ENCODE measurements at places on chromosomes 12 and 14. TPM values are rescaled to one million over a fixed set of nuclear protein-coding genes. Genes with fewer than 3 reads are reported as not detected.

- DNase-seq: no peak
Observed at GRCh38 chr12:15307079-15307478, 15.2 kb upstream of the PTPRO start.

DNA sequence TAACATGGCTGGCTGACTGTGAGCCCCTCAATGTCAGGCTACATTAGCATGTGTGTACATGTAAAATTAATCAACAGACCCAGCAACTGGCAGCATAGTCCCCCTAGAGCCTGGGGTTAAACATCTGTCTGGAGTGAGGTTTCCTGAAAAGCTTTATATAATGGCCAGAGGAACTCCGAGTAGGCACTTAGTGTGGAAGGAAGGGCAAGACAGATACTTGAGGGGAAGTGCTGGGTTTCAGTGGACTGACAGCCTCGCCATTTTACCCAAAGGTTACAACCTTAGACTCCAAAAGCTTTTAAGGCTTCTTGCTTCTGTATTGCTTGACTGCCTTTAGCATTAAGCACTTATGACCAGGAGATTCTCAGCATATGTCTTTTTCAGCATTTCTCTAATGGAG lies 430.8 kb downstream of the FLRT2 start:
- DNase-seq: no peak

DNA sequence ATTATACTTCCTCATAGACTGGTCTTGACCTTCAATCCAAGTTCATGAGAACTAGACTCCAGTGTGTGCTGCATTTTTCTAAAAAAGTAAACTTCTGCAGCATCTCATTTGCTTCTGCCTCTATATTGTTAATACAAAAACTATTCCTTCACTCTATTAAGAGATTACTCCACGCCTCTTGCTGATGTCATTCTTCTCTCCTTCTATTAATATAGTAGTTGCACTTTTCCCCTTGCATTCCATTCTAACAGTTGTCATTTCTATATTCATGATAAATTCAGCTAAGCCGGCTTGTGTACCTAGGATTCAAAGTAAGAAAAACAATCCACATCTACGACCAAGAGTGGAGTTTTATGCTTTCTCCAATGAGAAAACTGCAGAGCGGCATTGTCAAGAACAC lies 480.4 kb upstream of the NOVA1 start:
- no peak for DNase-seq

DNA sequence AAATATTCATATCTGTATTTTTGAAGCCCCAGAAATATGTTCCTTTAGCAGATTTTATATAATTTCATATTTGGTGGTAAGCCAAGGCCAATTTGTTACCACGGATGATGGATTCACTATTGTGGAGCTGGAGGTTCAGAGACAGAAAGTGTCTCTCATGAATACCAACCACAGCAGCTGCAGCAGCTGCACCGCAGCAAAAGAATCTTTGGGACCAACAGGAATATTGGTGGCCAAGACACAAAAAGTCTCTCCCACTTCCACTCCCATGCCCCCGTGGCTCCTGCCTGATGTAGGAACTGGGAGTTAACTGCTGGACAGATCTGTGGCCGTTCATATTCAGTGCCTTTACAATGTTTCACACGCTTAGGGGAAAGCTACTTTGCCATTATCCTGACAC lies 155.3 kb downstream of the ADAMTS20 start:
- DNase-seq: no peak

GRCh38 chr14:102007916-102008418 lies 43.6 kb downstream of the DYNC1H1 start:
- no peak for DNase-seq

DNA sequence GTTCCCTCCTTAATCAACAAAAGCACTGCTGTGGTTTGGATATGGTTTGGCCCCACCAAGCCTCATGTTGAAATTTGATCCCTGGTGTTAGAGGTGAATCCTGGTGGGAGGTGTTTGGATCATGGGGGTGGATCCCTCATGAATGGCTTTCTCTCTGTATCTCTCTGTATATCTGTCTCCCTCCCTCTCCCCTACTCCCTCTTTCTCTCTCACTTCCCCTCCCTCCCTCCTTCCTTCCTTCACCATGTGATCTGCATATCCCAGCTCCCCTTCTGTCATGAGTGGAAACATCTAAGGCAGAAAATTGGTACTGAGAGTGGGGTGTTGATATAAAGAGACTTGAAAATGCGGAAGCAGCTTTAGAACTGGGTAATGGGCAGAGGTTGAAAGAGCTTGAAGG lies 5.2 kb downstream of the GSKIP start:
- no peak for DNase-seq

DNA sequence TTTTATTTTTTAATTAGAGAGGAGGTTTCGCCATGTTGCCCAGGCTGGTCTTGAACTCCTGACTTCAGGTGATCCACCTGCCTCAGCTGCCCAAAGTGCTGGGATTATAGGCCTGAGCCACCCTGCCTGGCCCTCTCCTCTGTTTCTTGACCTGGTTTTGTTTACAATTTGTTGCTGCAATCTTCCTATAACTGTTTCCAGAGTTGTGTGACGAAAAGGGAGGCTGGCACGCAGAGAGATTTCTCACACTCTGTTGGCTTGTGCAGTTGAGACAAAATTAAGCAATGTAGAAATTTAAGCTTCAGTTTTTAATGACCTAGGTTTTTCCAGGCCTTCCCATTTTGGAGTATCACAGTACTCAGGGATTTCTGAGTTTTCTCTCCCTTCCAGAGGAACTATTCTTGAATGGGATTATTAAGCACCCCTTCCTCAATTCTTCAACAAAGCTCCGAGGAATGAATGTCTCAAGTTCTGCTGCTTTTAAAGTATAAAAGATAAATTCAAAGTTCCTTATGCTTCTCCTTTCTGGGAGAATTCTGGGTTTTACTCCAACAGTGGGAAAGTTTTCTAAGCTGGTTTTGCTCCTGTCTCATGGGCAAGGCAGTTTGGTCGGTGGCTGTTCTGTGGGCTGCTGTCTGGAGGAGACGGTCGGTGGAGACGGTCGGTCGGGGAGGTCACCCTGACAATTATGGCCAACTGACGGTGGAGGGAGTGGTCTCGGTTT lies 20.4 kb upstream of the FOS start:
- DNase-seq: no peak

The ST8SIA1 gene
- polyA plus RNA-seq: 11.9 TPM

DNA sequence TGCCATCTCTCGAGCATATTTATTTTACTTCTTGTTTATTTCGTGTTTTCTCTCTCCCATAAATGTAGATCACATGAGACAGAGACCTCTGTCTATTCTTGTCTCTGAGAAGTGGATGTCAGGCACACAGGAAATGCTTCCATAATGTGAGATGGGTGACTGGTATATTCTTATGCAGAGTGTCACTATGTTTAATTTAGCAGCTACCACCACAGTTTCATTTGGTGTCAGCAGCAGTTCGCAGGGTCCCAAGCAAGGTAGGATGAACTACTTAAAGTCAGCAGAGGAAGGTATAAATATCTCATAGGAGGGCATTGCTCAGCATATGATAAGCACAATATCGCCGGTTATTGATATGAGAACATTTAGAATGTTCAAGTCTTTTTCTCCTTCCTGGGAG lies 180.9 kb upstream of the CNTN1 start:
- no peak for DNase-seq

The GPRC5A gene
- 8.8 TPM for polyA plus RNA-seq

GRCh38 chr14:89700801-89701200 lies 253.7 kb downstream of the EFCAB11 start:
- no peak for DNase-seq

GRCh38 chr12:102023343-102023930 lies 38.4 kb downstream of the WASHC3 start:
- DNase-seq: no peak

GRCh38 chr12:66196806-66197205 lies 7.8 kb downstream of the IRAK3 start:
- no peak for DNase-seq

The TRHDE gene
- 2.1 TPM for polyA plus RNA-seq

Measured in right lung (tissue), 10 donors.